ENCODE measurements at places on chromosomes 5 and 9.

- no peak for DNase-seq
Measured at GRCh38 chr5:91244380-91245073, 138.6 kb downstream of the ARRDC3 start.

DNA sequence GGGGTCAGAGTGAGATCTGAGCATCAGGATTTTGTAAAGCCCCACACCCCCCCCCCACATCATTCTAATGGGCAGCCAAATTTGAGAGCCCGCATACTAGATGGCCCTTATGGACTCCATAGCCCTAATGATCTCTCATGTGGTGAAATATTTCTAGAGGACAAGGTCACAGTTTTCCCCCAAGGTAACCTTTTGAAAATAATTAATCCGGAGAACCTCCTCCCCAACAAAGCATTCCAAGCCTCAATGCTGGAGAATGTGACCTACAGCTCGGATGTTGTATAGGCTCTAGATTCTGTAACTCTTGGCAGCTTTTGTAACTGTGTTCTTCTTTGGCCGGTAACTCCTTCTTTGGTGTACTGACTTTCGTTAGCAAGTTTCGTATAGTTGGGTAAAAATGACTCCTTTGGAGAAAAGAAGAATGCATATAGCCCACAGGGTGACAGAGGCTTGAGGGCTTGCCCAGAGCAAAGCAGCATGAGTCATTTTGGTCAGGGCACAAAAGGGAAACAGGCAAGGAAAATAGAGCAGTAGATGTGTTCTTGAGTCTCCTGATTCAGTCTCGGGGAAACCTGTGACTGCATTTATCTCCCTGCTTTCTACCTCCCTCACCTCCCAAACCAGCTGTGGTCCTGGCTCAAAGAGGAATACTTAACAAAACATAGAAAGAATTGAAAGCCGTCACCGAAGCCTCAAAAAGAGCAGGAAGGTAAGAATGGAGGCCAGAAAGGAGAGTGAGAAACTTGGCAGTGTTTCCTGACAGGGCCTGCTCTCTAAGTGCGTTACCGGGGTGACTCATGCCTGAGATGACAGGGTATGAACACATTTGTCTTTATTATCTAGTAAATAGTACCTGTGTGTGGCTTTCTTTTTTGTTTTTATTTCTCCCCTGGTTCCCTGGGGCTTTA lies 6.6 kb upstream of the XPA start:
- DNase-seq: peak; percentile 64

DNA sequence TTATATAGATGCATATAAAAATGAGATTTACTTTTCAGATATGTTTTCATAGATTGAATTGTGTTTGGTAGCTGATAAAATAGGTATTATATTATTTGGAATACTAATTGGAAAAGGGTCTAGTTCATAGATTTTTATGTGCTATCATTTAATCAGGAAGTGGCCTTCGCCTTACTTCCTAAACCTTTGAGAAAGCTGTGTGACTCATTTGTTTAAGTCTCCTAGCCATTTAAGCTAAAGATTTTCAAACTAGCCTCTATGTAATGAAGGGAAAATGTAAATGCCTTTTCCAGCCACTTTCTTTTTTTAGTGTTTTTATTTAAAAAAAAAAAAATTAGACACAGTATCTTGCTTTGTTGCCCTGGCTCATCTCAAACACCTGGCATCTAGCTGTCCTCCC lies 97.5 kb downstream of the DMXL1 start:
- no peak for DNase-seq

DNA sequence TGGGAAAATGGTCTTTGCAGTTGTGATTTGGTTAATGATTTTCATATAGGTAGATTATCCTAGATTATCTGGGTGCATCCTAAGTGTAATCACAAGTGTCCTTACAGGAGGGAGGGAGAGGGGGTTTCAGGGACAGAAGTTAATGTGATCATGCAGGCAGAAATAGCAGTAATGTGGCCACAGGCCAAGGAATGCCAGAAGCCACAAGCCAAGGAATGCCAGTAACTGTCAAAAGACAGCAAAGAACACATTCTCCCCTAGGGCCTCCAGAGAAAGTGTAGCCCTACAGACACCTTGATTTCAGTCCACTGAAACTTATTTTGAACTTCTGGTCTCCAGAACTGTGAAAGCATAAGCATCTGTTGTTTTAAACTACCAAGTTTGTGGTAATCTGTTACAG lies 2074.5 kb downstream of the MAT2B start:
- no peak for DNase-seq

DNA sequence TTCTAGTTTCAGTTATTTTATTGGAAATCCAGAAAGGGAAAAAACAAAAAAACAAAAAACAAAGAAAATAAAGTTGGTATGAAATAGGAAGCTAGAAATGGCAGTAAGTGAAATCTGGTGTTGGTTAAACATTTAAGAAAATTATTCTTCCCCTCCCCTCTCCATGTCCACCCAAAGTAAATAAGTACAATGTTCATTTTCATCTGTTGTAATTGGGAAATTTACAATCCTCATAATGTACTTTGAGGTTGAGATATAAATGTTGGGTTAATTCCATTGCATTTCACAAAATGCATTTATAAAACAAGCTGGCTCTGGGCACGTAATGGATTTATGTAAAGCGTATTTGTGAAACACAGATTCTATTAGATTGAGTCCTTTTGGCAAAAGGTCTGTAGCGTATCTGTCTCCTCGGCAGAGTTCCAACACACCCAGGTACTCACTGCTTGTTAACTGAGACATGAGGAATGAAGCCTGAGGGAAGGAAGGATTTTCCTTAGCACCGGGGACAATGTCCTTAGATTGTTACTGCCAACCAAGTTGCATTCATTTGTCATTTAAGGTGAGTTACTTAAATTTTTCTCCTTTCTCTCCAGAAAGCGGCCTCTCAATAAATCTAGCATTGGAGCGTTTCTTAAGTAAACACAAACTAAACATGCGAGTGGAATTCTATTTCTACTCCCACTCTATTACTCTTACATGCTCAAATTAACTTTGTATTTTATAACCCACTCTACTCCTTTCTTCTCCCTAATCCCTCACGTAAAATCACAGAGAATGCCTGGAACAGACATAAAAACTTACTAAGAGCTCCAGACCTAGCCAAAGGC lies 912.3 kb upstream of the WWC1 start:
- DNase-seq: no peak

Measured in NCI-H1417 (cell line).